Motor neuron (in vitro differentiated cells): ENCODE measurements at places on chromosomes 3 and 15. TPM values are rescaled to one million over a fixed set of nuclear protein-coding genes. Genes with fewer than 3 reads are reported as not detected.

SAMMSON gene
- total RNA-seq: 0.36 and 0.46 TPM in 2 replicates

DNA sequence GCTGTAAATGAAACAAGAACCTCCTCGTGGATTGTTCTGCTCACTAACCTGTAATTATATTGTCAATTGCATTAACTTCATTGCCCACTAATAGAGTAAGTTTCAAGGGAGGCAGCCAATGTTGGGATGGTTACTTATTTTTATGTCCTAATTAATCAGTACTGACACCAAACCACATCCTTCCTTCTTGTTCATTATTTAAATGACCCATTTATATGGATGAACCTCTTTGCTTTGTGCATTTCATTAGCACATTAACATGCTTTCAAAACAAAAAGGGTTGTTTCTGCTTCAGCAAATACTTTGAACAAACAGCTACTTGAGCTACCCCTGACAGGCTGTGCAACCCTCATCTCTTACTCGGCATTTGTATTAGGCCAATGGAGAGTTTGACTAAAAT is 374.2 kb downstream of the MECOM start:
- peak; percentile 93 for ATAC-seq

DNA sequence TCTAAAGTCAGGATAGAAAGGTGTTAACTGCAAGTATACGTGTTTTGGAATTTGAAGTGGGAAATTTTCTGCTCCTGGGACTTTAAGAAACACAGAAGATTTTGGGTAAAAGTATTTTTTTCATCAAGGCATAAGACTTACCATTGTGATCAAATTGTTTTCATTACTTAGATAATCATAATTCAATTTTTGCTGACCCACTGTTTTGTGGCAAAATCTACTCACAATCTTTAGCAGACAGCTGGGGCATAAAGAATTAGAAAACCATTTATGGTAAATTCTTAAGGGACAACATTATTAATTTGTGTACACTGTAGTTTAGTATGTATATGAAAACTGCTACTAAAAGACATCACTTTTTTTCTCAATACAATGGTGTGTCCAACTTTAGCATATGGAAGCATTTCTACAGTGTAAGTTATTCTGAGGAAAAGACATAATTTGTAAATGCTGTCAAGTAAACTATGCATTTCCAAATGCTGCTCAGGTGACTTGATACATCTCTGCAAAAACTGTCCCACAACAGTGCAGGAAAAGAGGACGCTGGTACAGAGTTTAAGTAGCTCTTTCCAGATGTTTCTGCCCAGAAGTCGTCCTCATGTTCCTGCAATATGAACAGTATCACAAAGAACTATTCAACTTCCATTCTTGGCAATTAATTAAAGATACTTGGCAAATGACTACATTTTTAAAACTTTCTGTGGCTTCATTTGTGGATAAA is 52.3 kb downstream of the THSD4 start:
- no peak for ATAC-seq

DNA sequence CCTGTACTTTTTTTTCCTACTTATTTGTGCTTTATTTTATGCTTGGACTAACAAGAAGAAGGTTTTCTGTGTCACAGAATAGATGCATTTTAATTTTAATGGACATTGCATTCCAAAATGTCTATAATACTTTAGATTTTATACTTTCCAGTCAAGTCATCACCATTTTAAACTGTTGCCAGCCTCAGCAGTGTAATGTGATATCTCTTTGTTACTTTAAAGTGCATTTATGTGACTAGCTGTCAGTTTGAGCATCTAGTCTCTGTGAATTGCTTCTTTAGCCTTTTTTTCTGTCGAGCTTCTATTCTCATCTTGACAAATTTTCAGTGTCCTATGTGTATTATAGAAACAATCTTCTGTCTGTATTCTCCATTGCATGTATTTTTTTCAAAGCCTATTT is 511.4 kb upstream of the CBLB start:
- no peak for ATAC-seq

- ATAC-seq: peak; percentile 54
Measured at GRCh38 chr3:69182588-69183316, 60.4 kb upstream of the LMOD3 start.

SOX14 gene
- total RNA-seq: 1.1 TPM in 1 of 2 replicates, not detected in the other

ROBO1 gene
- total RNA-seq: 67.2 and 83.2 TPM in 2 replicates

GRCh38 chr15:62389885-62390790 is 225.1 kb upstream of the C2CD4B start:
- ATAC-seq: peak; percentile 87

MINAR1 gene
- 7.7 TPM in 2 replicates for total RNA-seq

GRCh38 chr3:17602126-17602525 is 140.3 kb downstream of the TBC1D5 start:
- ATAC-seq: no peak

DNA sequence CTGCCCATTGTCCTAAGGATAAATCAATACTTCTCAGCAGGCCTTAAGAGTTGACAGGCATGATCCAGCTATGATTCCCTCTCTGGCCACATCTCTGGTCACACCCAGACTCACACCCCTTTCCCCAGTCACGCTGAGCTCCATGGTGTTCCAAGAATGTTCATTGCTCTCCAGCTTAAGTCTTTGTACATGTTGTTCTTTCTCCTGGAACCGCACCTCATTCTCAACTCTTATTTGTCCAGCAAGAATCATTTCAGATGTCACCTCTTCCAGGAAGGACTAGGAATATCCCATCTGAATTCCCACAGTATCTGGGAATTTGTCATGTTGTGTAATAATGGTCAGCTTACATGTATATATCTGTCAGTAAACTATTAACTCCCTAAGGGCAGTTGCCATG is 118.3 kb upstream of the GALNT15 start:
- peak; percentile 44 for ATAC-seq

P2RY14 gene
- 0.38 and 0.97 TPM in 2 replicates for total RNA-seq

GRCh38 chr3:61110576-61110975 is 140.7 kb downstream of the FHIT start:
- no peak for ATAC-seq

GOLGA6A gene
- total RNA-seq: 0.31 and 2.2 TPM in 2 replicates

DYNLT2B gene
- total RNA-seq: 53.9 and 55.4 TPM in 2 replicates

DNA sequence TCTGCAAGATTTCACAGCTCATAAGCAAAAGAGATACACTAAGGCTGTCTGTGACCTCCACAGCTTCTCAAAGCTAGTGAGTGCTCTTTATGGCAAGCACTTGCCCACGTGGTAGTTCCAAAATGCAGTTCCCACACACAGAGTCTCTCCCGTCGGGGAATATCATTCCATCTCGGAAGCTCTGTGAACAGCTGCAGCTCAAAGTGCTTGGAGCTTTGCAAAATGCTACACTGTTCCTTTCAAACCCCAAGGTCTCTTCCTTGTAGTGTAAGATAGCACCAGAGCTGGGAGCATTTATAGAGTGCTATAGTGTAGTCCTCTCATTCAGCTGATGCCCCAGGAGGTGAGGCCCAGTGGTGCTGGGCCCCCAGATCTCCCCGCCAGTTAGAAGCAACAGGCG is 36.1 kb downstream of the ST6GAL1 start:
- no peak for ATAC-seq

FRMD5 gene
- total RNA-seq: 0.31 and 0.38 TPM in 2 replicates

PPARG gene
- 1.5 and 1.6 TPM in 2 replicates for total RNA-seq

FAIM gene
- 14.7 and 15.4 TPM in 2 replicates for total RNA-seq

DNA sequence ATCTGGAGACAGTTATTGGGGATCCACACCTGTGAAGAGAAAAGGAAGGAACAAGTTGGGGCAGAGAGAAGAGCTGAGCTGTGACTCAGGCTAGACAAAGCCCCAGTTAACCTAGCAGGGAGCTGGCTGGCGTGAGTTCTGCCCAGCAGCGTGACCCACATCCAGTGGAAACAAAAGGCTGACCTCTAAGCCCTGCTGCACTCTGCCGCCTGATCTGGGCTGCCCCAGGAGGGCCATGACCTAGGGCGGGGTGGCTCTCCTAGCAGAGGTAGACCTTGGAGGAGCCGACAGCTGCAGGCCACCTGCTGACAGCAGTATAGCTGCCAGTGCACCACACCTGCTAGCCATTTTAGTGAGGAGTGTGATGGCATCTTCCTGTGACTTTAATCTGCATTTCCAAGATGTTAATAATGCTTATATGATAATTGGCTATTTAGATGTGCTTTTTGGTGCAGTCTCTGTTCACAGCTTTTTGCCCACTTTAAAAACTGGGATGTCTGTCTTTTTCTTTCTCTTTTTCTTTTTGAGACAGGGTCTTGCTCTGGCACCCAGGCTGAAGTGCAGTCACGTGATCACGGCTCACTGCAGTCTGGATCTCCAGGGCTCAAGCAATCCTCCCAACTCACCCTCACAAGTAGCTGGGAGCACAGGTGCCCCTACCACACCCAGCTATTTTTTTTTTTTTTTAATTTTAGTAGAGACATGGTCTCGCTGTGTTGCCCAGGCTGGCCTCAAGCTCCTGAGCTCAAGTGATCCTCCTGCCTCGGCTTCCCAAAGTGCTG is 78.1 kb downstream of the LSM3 start:
- ATAC-seq: no peak

ACAP2 gene
- 57.3 and 65.0 TPM in 2 replicates for total RNA-seq

IMPG2 gene
- total RNA-seq: 1.2 and 1.3 TPM in 2 replicates

GRCh38 chr15:87916208-87916607 is 340.3 kb downstream of the NTRK3 start:
- ATAC-seq: no peak

- no peak for ATAC-seq
Measured at GRCh38 chr15:58873267-58873666, 60.2 kb downstream of the SLTM start.

- ATAC-seq: no peak
Measured at GRCh38 chr3:144363856-144364255, 392.2 kb downstream of the DIPK2A start.

- ATAC-seq: no peak
Measured at GRCh38 chr3:104598848-104599511, 767.7 kb upstream of the ALCAM start.

MKRN3 gene
- 0.84 TPM in 1 of 2 replicates, not detected in the other for total RNA-seq

- ATAC-seq: no peak
Measured at GRCh38 chr3:4496087-4496452, 2.9 kb downstream of the ITPR1 start.

GRCh38 chr3:134144694-134145093 is 106.0 kb downstream of the RYK start:
- peak; percentile 13 for ATAC-seq

DNA sequence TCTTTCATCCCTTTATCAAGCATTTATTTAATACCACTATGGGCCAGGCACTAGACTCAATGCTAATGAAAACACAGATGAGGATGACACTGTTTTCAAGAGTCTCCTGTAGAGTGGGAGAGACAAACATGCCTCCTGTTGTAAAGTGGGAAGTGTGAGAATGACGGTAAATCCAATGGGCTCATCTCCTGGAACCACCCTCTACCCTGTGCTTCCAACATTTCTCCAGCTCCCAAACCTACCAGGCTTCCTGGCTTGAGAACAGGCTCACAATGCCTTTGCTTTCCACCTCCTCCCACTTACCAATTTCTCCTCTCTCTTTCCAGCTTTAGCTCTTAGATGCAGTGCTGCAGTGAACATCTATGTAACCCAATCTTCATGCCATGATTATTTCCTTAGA is 54.1 kb upstream of the TBC1D23 start:
- no peak for ATAC-seq

DNA sequence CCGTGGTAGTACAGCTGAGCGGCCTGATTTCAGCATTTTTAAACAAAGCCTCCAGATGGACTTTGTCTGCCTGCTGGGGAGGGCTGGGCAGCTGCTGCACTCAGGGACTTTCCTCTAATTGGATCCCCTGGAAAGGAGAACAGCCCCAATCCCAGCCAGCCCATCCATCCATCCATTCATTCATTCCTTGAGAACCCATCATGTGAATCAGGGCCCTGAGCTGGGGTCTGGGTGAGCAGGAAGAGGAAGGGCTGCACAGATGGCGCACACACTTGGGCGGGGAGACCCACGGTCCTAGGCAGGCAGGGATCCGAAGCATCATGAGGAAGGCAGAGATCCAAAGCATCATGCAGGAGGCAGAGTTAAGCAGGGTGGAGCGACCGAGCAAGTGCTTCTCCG is 45.7 kb downstream of the TPRA1 start:
- peak; percentile 11 for ATAC-seq

GRCh38 chr3:66023738-66024385 is 14.9 kb downstream of the MAGI1 start:
- ATAC-seq: no peak
